ENCODE measurements at places on chromosomes 7 and 10.

DNA sequence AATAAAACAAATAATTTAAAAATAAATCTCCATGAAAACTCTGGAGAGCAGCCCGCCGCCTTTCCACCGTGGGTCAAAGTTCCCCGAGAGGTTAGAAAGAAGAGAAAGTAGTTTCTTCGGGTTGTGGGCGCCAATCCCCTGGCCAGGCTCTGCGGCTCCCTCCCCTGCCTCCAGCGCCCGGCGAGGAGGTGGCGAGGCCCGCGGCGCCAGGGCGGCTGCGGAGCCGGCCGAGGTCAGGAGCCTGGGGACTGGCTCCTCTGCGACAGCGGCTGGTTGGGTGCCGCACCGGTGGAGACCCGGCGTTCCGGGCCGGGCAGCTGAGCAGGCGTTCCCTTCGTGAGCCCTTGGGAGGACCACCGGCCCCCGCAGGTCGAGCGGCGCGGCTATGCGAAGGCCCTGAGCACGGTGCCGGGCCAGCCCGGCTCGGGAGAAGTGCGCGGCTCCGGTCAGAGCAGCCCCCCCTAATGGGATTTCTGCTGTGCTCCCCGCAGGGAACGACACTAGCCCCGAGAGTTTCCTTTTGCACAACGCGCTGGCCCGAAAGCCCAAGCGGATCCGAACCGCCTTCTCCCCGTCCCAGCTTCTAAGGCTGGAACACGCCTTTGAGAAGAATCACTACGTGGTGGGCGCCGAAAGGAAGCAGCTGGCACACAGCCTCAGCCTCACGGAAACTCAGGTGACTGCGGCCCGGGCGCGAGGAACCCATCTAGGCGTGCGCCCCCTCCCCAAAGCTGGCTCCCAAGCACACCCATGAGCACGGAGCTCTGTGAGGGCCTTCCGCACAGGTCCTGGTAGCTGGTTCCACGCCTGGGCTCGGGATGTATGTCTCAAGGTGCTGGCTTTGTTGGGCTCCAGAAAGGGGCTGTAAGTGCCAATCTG is 2.8 kb downstream of the EMX2 start:
- DNase-seq = peak; percentile 24

GRCh38 chr7:143245123-143245522 is 18.1 kb upstream of the GSTK1 start:
- peak; percentile 77 for DNase-seq

GRCh38 chr10:86046845-86047460 is 319.6 kb downstream of the GRID1 start:
- DNase-seq = no peak

DNA sequence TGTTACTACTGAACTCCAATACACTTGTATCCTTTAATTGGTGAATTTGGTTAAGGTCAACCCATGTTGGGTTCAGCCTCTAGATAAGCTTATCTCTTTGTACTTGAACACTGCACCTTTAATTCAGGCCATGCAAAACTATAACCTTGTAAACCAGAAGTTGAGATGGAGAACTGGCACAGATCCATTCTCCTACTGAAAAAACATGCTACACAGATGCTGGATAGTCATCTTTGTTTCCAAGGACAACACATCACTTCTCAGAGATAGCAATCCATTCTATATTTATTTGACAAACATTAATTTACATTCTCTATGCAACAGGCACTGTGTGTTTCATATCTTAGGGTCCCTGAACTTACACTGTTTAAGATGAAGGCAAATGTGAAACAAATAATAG is 2.9 kb upstream of the CDK14 start:
- peak; percentile 80 for DNase-seq

GRCh38 chr10:122466951-122467381 is 5.6 kb downstream of the HTRA1 start:
- DNase-seq = no peak

DNA sequence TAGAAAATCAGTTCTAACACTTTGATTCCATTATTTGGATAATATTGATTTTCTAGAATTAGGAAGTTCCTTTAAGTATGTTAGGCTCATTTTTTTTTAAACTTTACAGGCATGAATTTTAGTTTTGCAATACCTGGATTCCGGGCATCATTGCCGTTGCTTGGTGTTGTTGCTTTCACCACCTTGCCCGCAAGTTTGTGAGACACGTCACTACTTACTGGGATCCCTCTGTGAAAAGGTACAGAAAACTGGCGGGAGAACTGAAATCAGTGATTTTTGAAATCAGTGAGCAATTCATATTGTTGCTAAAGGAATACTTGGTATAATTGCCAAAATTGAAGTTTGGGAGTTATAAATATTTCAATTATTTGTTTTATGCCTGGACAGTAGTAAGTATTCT is 232.3 kb upstream of the NPY start:
- DNase-seq = no peak

GRCh38 chr7:13115157-13115772 is 427.8 kb downstream of the ARL4A start:
- no peak for DNase-seq

DNA sequence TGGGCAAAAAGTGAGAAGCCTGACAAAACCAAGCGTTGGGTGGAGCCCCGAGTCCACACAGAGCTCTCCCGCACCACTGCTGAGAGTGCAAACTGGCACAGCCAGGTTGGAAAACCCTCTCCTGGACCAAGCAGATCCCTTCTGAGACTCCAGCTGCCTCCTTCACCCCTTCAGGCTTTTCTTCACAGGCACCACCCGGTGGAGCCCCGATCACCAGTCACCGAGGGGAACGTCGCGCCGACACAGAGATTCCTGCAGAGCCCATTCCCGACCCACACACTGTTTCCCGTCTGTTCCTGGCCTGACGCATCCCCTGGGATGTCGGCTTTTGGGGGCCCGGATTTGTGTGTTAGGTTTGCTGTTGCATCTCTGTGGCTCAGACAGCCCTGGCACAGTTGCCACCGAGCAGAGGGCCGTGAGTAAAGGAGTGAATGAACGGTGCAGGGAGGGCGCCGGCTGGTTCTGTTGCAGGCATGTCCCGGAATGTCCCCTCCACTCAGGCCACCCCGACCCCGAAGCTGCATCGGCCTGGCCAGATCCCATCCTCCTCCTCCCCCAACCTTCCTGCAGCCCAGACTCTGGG is 51.0 kb upstream of the INPP5A start:
- DNase-seq = no peak

- DNase-seq = no peak
Measured at GRCh38 chr7:154424350-154424749, 372.2 kb downstream of the DPP6 start.

DNA sequence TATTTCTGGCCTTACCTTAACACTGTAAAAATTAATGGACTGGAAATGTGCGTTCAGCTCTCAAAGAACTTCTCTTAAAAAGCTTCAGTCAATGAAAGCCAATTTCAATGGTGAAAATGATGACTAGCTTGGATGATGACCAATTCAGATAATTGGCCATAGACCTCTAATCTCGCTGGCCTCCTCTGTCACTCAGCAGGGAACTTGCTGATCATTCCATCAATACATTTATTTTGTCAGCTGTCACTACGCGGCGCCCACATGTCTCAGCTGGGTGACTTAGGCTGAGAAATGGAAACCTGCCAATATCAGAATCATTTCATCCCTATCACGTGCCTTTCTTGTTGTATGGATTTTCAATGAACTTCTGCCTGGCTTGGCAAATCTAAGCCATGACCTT is 673.0 kb upstream of the AUTS2 start:
- DNase-seq = no peak

DNA sequence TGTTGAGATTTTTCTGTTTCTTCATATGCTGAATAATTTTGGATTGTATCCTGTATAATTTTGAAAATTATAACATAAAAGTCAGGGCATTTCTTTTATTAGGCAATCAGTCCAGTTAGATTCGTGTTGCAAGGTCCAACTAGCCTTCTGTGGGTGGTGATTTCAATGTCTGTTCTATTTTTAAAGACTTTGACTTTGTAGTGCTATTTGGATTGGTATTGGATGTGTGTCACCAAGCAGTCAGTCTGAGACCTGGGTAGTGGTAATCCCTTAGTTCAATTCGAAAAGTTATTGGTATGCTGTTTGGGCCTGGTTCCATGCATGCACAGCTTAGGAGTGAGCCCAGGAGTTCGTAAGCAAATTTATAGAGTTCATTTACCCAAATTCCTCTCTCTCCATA is 82.2 kb downstream of the EPDR1 start:
- DNase-seq = no peak

DNA sequence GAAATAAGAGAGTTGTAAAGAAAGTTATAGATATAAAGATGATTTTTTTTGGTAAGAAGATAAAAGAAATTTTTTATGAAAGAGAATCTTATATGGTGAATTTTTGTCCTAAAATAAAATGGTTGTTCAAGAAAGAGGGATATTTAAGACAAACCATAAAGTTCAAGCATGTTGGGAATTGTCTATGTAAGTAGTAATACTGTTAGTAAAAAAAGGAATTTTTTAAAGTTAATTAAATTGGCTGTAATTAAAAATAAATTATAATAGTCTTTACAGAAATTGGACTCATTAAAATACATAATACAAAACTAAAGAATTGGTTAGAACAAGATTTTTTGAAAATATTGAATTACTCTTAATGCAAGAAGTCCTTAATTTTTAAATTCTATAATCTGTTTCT is 10.1 kb upstream of the DYNC2I1 start:
- no peak for DNase-seq

GRCh38 chr10:128596906-128597305 is 470.7 kb upstream of the MKI67 start:
- DNase-seq = no peak

DNA sequence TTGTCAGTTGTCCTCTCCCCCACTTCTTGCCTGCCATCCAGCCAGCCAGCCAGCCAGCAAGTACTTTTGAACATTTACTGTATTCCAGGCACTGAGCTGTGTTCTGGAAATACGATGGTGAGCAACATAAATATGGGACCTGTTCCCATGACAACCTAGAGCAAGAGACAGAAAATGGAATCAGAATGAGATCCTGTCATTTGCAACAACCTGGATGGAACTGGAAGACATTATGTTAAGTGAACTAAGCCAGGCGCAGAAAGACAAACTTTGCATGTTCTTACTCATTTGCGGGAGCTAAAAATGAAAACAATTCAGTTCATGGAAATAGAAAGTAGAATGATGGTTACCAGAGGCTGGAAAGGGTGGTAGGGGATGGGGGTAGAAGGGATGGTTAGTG is 140.7 kb downstream of the ICA1 start:
- DNase-seq = no peak

DNA sequence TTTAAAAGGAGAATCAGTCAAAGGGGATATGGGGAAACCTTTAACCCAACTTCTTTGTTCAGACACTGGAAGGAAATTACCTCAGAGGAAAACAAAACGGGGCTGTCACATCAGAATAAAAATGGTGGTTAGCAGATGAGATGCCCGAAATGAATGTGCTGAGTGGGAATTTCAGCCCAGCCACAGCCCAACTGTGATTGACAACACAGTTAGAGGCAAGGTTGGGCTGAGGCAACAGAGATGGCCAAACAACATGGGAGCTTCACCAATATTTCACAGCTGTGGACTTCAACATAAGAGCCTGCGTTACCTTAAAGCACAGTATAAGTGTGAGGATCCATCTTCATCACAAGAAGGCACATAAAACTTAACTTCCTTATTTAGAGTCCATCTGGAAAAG is 133.5 kb upstream of the PTPRZ1 start:
- DNase-seq = no peak

DNA sequence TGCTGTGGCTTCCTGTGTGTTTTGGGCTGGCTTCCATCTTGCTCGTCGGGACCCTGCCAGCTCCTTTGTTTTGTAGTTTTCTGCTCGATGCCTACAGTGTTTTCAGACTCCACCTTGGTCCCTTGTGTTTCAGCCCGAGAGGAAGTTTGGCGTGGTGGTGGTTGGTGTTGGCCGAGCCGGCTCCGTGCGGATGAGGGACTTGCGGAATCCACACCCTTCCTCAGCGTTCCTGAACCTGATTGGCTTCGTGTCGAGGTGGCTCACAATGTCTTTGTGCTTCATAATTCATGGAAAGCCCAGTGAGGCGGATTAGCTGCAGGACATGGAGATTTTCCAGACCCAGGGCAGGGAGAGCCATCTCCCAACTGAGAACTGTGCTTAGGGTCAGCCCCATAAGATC is 29.3 kb downstream of the BLVRA start:
- DNase-seq = no peak

DNA sequence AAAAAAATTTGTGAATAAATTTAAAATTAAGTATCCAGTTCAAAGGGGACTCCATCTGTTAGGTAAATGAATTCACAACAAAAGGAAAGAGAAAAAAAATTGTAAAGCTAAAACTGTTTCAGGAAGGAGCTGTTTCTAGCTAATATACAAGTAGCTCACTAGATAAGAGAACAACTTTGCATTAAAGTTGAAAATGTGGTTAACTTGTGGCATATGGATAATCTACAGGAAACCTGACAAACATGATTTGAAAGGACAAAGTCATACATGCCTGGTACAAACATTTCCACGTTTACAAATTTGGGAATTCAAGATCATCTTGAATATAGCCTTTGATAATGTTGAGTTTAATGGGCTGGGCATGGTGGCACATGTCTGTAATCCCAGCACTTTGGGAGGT is 8.9 kb downstream of the NT5C3A start:
- DNase-seq = no peak

DNA sequence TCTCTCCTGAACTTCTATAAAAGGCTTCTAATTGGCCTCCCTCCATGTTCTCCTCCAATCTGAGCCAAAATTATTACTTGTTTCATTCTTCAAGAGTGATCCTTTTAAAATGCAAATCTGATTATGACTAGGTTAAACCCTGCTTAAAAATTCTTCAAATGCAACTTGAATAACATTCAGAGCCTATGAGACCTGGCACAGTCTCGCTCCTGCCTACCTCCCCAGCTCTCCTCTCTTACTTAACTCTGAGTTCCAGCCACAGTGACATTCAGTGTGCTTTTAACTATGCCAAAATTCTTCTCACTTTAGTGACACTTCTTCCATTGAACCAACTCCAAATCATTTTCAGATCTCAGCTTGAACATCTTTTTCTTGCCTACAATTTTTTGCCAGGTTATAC is 68.8 kb downstream of the TMEM168 start:
- DNase-seq = no peak

DNA sequence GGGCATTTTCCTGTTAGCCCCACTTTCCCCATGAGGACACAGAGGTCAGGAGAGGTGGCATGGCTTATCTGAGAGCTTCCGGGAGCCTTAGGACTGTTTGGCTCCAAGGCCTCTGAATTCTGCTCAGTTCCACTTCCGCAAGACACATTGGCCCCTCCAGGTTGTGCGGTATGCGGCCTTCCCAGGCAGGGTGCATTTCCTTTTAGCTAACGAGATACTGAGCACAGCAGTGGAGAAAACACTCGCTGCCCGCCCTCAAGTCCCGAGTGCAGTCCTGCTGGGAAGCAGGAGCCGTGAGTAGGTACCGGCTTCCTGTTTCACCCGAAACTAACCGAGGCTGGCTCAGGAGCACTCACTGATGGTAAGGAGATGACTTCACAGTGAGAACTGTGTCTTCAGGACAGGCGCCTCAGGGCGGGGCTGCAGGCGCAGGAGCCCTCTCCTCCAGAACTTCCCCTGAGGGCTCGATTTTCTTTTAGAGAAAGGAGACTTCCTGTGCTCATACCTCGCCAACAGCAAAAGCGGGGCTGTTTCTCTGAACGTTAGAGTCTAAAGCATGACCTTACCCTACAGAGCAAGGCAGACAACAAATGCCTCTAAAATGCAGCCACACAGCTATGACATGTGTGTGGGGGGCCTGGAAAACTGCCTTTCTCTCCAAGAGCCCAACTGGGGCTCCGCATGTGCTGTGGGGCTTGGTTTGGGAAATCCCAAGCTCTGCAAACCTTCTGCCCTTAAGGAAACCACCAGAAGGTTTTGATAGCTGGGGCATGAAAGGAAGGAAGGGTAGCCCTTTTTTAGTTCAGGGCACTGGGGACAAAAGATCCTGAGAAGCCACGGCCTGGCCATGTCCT is 25.9 kb downstream of the RGS10 start:
- no peak for DNase-seq

- peak; percentile 42 for DNase-seq
Measured at GRCh38 chr7:29970158-29970557, 19.4 kb downstream of the SCRN1 start.

Data from foreskin fibroblast (primary cell).